ENCODE measurements at places on chromosomes 12 and 14.

DNA sequence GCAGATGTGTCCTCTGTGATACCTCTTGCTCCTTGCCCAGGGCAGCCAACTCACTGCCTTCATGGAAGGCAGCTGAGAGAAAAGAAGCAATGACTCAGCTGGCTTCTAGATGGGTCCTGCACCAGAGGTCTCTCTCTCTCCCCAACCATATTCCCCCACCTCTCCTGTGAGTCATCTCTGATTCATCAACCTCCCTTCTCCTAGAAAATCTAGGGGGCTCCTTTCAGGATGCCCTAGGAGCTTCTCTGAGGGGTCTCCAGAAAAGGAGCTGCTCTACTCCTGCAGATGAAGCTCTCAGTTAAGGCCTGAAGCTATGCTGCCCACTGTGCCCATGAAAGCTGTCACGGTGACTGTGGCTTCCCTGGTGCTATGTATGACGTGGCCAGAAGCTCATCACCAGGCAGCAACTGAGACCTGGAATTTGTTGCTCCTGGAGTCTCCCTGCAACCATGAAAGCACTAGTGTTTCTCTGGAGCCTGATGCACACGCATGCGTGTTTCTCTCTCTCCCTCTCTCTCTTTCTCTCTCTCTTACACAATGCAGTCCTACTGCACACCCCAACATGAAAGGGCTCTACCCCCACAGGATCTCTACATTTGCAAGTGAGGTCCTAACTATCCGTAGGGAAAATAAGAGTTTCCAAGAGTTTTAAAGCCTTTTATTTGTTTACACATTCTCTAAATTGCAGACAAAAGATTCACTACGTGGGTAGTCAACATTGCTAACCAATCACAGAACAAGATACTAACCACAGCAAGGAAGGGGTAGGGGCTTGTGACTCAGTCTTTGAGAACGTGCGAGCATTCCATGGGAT is 285.3 kb downstream of the DPF3 start:
- DNase-seq, result peak; percentile 10

- DNase-seq, result no peak
These were observed 84.0 kb downstream of the PELI2 start for GRCh38 chr14:56202256-56202655.

- DNase-seq, result no peak
These were observed 252.6 kb downstream of the FOXN3 start for GRCh38 chr14:89164168-89165073.

DNA sequence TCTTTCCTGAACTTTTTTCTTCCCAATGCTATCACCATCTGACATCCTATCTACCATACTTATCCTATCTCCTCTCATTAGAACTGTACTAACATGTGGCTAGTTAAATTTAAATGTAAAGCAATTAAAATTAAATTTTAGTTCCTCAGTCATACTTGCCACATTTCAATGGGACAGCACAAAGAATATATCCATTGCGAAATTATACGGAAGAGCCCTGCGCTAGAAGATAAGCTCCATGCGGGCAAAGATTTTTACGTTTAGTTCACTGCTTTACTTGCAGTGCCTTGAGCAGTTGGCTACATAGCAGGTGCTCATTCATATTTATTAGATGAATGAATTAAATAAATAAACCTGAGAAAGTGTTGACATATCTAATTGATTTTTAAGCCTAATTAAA is 33.1 kb downstream of the SEC23A start:
- no peak for DNase-seq
